ENCODE measurements at places on chromosomes 11 and 22.

DNA sequence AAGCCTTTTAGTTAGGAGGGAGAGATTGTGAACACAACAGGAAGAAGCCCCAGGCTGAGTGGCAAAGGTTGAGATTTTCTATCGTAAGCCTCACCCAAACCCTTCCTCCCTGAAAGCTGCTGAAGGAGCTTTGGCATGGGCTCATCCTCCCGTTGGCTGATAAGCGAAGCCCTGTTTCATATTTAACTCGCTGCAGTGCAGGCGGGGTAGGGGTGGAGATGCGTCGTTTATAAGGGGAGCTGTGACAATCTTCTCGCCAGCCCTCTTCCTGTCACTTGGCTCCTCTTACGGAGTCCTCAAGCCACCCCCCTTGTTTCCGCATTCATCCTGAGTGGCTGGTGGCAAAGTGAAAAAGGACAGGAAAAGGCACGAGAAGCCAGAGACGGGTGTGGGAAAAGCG, 137.0 kb downstream of the OR4C45 start:
- DNase-seq = no peak

DNA sequence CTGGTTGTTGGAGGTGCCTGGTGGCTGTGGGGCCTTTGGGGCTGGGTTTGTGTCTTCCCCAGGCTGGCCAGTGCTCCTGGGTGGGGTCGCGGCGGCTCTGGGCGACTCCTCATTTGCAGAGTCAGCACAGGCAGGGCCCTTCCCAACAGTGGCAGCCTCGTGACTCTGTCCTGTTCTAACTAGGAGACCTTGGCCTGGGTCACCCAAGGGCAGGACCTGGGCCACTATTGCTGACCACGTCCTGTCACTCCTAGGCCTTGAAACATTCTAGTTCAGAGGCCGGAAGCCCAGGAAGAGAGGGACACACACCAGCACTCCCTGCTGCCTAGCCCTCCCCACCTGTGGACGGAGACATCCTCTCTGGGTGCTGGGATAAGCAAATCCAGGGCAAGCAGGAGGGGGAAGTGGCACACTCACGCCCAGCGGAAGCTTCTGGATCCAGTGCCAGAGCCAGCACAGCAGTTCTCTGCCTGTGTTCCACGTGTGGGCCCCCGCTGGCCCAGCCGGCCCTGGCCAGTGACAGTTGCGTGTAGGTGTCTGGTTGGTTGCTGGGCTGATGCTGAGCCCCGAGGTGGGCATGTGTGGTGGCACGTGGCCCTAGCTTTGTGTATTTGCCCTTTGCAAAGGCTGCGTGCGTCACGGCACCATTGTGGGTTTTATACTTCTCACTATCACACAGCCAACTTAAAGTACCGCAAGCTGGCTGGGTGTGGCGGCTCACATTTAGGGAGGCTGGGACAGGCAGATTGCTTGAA, 4.3 kb upstream of the CHID1 start:
- DNase-seq = no peak

DNA sequence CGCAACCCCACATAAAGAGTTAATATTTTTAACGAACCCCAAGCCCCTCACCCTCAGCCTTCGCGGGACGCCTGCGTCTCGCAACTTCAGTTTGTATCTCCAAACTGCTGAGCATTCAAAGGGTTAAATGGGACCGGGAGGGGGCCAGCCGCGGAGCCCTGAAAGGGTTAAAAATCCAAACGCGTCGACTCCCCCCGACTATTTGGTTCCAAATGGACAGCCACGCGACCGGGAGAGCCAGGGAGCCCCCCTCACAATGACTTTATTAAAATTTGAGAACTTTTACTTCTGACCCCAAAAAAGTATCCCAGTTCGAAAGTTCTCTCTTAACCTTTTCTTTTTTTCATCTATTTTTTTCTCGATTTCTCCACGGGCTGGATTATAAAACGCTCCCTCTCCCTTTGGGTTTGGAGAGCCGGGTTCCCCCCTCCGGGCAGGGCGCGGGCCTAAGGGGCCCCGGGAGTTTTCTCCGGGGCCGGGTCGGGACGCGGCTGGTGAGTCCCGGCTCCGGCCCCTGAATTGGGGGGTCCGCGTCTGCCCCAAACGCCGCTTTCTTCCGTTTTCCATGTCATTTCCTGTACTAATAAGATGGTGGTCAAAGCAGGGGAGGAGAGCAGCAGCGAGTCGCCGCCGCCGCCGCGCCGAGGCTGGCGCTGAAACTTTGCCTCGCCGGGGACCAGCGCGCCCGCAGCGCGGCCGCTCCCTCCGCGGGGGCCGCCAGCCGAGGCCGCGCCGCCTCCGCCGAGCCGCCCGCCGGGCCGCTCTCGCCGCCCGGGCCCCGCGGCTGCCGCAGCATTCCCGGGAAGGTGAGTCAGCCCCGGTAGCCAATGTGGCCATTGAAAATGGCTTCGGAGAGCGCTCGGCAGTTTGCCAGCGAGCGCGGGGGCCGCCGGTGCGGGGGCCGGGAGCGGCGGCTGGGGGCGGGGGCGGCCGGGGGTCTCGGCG, at the start of gene PRDM11:
PRDM11 (plus strand) TSS at position 568 of the 945 bp plus-strand sequence. CDS start 35,128 bp downstream, outside the sequence.
- peak; percentile 56 for DNase-seq

- no peak for DNase-seq
Observed at GRCh38 chr11:119107538-119108145, 498 bp downstream of the C2CD2L start.

GRCh38 chr22:37777122-37777687, 30.5 kb upstream of the GCAT start:
- DNase-seq = no peak

DNA sequence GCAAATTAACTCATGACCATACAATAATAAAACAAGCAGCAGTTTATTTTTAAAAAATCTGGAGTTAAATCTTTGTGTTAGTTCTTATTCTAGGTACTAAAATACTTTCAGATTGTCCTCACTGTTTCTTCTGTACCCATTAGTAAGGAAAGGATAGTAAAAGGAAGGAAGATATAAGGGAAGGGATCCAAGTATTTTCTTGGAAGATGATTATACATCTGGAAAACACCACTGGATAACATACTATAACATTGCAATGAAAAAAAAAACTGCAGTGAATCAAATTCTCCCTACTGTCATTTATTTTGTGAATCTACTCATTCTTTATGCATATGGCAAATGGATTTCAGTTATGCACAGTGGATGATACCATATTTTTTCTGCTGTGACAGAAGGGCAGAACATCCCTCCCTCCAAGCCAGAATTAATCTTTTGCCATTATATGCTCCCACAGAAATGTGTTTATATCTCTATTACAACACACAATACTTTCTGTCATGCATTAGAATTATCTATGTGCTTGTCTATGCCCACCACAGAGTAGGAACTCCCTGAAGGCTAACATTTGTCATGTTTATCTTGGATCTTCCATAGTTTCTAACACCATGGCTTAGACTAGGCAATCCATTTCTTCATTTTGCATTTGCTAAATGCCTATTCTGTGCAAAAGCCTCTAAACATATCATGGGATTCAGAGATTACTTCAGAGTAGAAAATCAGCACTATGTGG, 282.3 kb upstream of the CTSC start:
- no peak for DNase-seq

- DNase-seq = no peak
Observed at GRCh38 chr11:66981976-66982578, 7.0 kb downstream of the C11orf86 start.

- DNase-seq = no peak
Observed at GRCh38 chr11:75635066-75635862, 33.6 kb downstream of the MAP6 start.

GRCh38 chr22:34038801-34039555, 118.7 kb upstream of the LARGE1 start:
- no peak for DNase-seq

GRCh38 chr11:70078095-70078780, at the start of gene ANO1:
ANO1 (plus strand) TSS chr11:70078317; CDS start chr11:70078607, 290 bp downstream.
- no peak for DNase-seq

GRCh38 chr11:22162756-22163155, 30.1 kb upstream of the ANO5 start:
- no peak for DNase-seq

DNA sequence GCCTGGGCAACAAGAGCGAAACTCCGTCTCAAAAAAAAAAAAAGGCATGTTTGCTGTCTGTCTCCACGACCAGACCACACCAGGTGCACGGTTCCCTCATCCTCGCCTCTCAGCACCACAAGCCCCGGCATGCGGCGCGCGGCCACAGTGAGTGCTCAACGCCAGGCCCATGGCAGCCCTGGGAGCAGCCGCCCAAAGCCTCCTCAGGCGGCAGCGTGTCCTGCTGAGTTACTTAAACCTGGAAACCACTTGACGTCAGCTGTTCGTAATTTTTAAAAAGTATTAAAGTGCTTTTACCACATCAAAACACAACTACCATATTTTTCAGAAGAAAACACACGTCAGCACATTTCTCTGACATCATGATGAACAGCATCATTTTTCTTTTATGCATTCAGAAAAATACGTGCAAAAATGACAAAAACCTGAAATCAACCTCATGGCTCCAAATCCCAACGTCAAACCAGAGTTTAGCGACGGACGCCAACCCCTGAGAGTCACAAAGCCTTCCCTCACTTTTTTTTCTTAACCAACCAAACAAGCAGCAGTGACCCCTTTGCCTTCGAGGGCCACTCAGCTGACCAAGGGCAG, 2.1 kb downstream of the DEAF1 start:
- DNase-seq = no peak

GRCh38 chr11:106391771-106392420, 314.4 kb downstream of the AASDHPPT start:
- no peak for DNase-seq

DNA sequence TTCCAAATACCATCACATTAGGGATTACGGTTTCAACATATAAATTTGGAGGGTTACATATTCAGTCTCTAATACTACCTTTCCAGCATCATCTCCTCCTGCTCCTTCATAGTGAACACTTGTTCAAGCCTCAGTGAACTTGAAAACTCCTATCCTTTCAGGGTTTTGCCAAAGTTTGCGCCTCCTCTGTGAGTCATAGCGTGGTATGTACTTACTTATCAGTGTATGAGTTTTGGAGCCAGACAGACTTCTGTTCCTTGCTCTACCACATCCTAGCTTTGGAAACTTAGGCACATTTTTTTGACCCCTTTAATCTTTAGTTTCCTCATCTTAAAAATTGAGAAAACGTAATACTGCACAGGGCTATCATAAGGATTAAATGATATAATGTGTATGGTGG, 160.1 kb upstream of the ZC3H12C start:
- no peak for DNase-seq

DNA sequence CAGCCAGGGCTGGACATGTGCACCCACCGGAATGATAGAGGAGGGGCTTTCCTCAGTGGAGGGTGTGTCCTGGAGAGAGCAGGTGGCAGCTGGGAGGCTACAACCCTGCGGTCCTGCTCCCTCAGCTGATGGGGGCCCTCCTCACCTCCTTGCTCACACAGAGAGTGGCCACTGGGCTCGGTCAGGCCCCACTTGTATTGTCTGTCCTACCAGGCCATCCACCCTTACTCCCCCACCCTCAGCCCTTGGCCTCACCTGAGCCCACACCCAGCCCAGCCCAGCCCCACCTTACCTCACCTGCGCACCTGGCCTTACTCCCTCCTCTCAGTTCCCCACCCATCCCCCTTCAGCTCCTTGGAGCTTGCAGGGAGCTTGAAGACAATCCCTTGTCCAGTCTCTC, 3.1 kb downstream of the TRPM5 start:
- DNase-seq = no peak

- no peak for DNase-seq
Observed at GRCh38 chr11:18761741-18762140, 29.9 kb downstream of the PTPN5 start.

DNA sequence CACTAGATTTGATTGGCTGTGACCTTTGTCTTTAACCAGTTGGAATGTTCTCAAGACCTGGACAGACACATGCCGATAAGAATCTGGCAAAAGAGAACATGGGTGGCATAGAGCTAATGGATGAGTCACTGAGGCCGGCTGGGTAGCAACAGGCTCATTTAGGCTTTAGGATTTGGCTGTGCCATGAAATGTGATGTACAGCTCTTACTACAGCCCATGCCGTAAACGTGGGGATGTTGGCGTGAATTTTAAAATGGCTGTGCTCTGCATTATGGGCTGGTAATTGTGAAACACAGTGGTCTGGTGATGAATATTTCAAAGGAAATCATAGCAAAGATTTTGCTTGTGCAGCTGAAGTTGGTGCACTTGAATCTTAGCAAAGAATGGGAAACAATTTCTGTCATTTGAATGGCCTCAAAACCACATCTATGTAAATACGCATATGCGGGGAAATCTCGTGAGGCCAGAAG, 332.4 kb downstream of the TBC1D22A start:
- no peak for DNase-seq

- no peak for DNase-seq
Observed at GRCh38 chr11:12402025-12402424, 24.7 kb downstream of the PARVA start.

DNA sequence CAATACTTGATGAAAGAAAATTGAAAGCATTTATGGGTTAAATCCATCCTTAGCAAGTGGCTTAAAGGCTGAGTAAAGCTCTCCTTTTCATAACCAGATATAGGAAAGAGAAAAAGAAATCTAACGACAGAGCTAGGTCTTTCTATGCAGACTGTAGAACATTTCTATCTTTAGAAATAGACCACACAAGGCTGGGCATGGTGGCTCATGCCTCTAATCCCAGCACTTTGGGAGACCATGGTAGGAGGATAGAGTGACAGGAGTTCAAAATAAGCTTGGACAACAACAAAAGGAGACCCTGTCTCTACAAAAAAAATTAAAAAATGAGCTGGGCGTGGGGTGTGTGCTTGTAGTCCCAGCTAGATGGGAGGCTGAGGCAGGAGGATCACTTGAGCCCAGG, 90.7 kb downstream of the APOL5 start:
- DNase-seq = no peak

- DNase-seq = no peak
Observed at GRCh38 chr22:45925811-45926351, 51.1 kb downstream of the WNT7B start.

GRCh38 chr11:93623179-93623578, 38.3 kb upstream of the CEP295 start:
- DNase-seq = no peak

- no peak for DNase-seq
Observed at GRCh38 chr11:12112750-12113149, 2.4 kb downstream of the MICAL2 start.

- DNase-seq = no peak
Observed at GRCh38 chr11:131295986-131296385, 74.4 kb upstream of the NTM start.

GRCh38 chr11:100746448-100746847, 59.4 kb downstream of the ARHGAP42 start:
- DNase-seq = no peak

All from CD8-positive, alpha-beta memory T cell (primary cell).